ENCODE measurements at places on chromosomes 13 and 19. TPM values are rescaled to one million over a fixed set of nuclear protein-coding genes. Genes with fewer than 3 reads are reported as not detected.

Gene CRX
- 0.15 TPM for polyA plus RNA-seq

Gene ZNF419
- polyA plus RNA-seq = 9.3 TPM

Gene SIGLEC9
- 1.5 TPM for polyA plus RNA-seq

Gene SRRM5
- polyA plus RNA-seq = 0.79 TPM

Gene GRWD1
- 36.6 TPM for polyA plus RNA-seq

Gene LRRC8E
- 3.2 TPM for polyA plus RNA-seq
